Stimulated activated CD4-positive, alpha-beta T cell treated with anti-CD3 and anti-CD28 coated beads, Interleukin-15, amount 100 ng/mL, for 1 hour (primary cell): ENCODE measurements at places on chromosomes 11 and 22.

DNA sequence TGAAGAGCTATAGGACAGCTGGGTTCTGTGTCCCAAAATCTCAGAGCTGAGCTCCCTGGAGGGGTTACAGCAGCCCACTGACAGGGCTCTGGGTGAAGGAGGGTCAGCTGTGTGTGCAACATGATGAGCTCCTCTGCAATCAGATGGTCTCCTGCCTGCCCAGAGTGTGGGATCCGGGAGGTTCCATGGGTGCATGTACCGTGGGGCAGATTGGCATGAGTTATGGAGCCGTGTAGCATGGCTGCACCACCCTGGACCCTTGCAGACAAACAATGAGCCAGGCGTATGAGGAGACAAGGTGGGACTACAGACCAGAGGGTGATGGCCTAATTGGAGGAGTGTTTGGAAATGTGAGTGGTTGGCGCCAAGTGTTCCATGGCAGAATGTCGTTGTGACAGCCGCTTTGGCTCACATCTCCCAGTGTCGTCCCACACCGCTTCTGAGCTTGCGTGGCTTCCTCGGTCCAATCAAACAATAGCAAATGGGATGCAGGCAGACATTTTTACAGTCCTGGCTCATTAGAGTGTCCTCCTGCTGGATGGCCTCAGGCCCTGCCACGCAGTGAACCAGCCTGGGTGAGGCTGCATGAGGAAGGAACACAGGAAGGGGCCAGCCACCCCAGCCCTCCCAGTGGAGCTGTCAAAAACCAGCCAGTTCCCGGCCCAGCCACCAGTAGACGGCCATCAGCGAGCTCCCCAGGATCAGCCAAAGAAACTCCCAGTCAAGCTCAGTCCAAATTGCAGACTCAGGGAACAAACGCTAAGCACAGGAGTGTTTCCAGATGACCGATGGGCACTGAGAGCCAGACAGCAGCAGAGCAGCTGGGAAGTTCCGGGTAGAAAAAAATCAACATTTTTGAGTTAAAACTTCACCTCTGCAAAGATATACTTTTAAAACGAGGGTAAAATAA lies 1066.9 kb downstream of the BRD1 start:
- DNase-seq = no peak

DNA sequence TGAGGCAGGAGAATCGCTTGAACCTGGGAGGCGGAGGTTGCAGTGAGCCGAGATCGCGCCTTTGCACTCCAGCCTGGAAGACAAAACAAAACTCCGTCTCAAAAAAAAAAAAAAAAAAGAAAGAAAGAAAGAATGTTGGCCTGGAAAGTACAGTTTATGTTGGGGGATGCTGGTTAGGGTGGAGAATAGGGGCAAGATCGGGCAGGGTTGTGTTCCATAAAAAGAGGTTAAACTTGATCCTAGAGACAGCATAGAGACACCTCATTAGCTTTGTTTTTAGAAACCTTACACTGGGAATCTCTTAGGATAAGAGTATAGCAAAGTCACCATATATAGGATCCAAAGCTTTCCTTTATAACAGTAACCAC lies 1.9 kb upstream of the FTH1 start:
- no peak for DNase-seq

DNA sequence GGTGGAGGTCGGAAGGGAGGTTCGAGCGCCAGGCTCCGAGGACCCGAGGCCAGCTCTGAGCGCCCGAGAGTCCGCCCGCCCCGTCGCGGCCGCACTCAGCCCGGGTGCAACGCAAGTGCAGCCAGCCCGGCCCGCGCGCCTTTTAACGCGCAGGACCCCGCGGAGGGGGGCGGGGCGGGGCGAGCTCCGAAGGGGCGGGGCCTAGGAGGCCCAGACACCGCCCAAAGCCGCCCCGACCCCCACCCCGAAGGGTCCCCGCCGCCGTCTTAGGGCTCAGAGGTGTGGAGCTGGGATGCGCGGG lies at the start of gene PHOX2A:
Gene PHOX2A, minus strand, starts transcription at position 117 of the 301 bp plus-strand sequence. CDS start 172 bp downstream, outside the sequence.
- no peak for DNase-seq

DNA sequence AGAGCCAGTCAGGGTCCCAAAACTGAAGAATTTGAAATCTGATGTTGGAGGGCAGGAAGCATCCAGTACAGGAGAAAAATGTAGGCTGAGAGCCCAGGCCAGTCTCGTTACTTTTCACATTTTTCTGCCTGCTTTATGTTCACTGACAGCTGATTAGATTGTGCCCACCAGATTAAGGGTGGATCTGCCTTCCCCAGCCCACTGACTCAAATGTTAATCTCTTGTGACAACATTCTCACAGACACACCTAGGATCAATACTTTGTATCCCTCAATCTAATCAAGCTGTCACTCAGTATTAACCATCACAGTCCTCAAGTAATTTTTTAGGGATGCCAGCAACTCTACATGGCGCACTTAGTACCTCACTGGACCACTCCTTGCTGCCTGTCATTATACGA lies 1345.3 kb downstream of the FAM181B start:
- no peak for DNase-seq

GRCh38 chr11:95725196-95725595 lies 64.4 kb downstream of the FAM76B start:
- DNase-seq = no peak

DNA sequence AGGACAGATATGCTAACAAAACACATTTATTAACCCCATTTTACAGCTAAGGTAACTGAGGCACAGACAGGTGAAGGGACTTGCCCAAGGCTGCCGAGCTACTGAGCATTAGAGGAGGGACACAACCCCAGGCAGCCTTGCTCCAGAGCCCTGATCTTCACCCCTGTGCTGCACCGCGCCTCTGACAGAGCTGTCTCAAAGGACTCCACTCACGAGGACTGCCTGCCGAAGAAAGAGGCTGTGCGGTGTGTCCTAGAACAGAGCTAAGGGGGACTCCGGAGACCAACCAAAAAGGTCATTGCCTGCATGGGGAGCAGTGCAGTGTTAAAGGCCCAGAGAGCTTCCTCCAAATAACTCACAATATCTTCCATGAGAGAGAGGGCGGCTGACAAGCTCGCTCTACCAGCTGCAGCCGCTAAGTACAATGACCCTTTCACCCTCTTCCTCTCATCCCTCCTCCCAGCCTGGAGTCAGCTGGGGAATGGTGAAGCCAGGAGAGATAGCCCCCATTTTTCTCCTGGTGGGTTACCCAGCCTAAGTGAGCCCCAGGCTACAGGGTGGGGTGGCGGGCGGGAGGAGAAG lies 119.2 kb downstream of the DSCAML1 start:
- no peak for DNase-seq

DNA sequence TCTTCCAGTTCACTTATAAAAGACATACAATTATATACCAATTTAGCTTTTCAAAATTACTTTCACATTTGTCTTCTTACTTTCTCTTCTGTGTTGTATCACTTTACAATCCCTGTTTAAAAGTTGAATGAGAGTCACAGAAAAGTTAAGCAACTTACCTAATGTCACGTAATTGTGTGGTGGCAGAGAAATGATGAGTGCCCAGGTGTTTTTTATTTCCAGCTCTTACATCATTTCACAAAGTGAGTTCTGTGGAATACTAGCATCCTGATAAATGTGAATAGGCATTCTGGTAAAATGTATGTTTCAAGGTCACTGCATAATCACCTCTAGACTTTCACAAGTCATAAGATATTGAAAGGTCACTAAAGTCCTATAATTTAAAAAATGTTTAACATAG lies 133.0 kb upstream of the FIBIN start:
- DNase-seq = no peak

DNA sequence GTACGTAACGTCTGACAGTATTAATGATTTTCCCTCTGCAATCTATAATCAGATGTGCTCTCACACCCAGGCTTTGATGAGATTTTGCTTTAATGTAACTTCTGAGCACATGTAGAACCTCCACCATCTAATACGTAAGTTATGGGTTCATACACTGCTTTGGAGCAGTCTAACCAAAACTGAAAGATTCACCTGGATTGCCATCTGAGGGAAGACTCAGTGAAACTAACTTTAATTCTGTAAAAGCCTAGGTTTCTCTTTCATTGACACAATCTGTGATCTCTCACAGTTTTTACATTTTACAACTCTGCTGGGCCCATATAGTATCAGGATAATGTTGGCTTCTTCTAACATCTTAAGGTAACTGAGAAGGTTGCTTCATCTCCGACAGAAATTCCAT lies 30.1 kb upstream of the MTNR1B start:
- no peak for DNase-seq

- no peak for DNase-seq
Measured at GRCh38 chr11:105769627-105770026, 159.8 kb downstream of the GRIA4 start.

GRCh38 chr11:1927848-1928469 lies 8.5 kb downstream of the TNNT3 start:
- DNase-seq = no peak

DNA sequence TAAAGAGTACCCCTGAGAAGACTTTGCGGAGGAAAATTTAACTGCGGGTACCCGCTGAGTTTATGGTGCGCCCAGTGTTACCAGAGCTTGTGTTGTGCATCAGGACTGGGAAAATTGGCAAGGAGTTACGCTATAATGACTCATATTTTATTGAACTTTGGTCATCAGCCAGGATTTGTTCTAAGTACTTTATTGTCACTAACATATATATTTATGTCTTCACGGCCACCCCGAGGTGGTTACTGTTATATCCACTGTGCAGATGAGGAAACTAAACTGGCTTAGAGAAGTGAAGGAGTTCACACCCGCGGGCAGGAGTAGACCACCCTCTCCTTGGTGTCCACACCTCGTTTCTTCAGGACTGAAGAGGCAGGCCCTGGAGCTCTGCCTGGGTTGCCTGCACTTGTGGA lies 667 bp downstream of the ACCS start:
- no peak for DNase-seq

DNA sequence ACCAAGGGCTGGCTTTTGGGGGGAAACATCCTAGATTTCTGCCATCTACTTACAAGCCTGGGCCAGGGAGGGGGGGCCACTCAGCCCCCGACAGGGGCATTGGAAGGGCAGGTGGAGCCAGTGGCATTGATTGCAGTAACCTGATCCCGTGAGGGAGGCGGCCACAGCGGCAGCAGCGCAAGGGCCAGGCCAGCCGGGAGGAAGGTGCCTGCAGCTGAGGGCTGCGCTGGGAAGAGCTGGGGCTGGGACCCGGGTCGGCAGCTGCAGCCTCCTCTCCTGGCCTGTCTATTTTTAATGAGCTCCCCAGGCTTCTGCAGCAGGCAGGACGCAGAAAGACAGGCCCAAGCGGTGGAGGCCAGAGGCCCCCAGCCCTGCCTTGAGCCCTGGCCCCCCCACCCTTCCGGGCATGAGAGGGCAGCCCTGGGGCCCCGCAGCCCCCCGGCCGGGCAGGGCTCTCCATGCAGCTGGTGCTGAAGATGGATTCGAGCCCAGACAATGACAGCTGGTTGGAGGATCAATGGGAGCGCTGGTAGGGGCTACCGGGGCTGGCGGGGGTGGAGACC lies 10.6 kb downstream of the FREY1 start:
- DNase-seq = no peak

DNA sequence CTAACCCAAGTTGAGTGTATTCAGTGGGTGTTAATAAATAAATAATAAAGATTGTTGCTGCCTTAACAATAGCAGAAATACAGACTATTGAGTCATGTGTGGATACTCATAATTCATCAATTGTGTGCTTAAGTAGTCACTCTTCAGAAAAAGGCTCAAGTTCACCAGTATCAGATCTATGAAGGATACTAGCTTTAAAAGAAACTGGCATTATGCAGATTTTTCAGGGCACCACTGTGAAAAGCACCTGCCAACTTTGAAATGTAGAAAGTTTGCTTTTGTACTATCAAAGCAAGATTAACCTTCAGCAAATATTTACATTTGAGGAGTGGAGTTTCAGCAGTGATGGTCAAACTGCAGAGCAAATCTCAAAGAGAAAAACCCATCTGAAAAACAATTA lies 20.1 kb upstream of the SYTL2 start:
- no peak for DNase-seq

- DNase-seq = no peak
Measured at GRCh38 chr11:10197091-10197490, 96.9 kb downstream of the SBF2 start.

DNA sequence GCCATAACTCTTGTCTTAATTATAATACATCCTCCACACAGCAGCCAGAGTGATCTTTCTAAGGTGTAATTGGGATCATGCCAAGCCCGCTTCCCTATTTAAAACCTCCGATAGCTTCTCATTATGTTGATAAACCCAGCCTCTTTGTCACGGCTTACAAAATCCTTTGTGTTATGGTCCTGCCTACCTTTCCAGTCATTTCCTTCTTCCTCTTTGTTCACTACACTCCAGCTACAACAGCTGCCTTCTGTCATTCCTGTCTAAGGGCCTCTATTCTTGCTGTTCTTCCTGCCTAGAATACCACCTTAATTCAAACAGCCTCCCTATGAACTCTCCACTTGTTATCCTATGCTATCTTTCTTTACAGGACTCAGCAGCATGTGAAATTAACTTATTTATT lies 70.6 kb upstream of the CAPRIN1 start:
- no peak for DNase-seq

GRCh38 chr22:20904008-20904979 lies 12.9 kb upstream of the CRKL start:
- DNase-seq = no peak

- DNase-seq = no peak
Measured at GRCh38 chr11:128501632-128502549, 85.5 kb downstream of the ETS1 start.

GRCh38 chr11:119797123-119797611 lies 68.2 kb upstream of the NECTIN1 start:
- DNase-seq = no peak

GRCh38 chr11:45933131-45933831 lies 10.8 kb downstream of the LARGE2 start:
- no peak for DNase-seq
